ENCODE measurements at places on chromosomes 6 and 20. TPM values are rescaled to one million over a fixed set of nuclear protein-coding genes. Genes with fewer than 3 reads are reported as not detected.

Gene MARCKS
- 82.6 TPM for polyA plus RNA-seq

Gene TNF
- polyA plus RNA-seq = 0.11 TPM

Gene TRAPPC3L
- not detected for polyA plus RNA-seq

Gene HEY2
- polyA plus RNA-seq = 8.5 TPM

Data from GM23338 (cell line).